Suprapubic skin (tissue), 4 donors: ENCODE measurements at places on chromosomes 2 and 18. TPM values are rescaled to one million over a fixed set of nuclear protein-coding genes. Genes with fewer than 3 reads are reported as not detected.

- DNase-seq: no peak
Observed at GRCh38 chr18:2114765-2115164, 456.5 kb downstream of the METTL4 start.

DNA sequence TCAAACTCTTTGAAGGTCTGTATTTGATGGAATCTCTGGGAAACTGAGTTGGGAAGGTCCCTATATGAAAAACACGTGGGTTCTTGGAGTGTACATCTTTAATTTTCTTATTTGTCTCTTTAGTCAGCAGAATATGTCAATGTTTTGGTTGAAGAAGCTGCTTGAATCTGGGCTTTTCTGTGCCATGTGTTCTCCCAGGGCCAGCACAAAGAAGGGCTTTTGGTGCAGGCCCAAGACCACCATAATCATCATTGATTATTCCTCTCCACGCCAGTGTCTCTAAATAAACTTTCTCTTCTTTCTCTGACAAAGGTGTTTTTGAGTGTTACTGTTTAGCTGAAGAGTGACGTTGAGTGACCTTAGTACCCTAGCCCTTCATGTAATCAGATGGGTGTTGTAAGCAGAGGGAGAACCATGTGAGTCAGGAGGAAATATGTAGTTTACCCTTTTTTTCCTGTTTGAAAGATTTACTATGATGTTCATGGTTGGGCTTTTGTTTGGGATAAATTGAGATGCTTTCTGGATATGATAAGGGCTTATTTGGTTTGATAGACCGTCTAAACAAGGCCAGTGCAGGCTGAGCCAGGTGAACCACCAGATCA is 11.6 kb upstream of the TNP1 start:
- DNase-seq: no peak

DNA sequence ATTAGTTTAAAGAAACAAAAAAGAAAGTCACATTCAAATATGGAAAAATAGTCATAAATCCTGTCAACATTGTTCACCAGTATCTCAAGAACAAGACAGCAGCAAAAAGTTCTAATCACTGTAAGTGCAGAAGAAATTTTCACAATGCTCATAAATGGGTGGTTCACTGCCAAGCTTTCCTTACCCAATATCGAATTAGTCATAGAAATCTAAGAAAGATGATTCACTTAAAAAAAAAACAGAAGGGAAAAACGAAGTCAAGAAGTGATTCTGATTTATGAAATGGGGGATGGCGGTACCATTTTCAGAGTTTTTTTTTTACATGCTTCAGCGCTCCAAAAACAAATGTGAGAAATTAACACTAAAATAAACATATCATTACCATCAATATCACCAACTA is 156.7 kb downstream of the EXOC6B start:
- DNase-seq: no peak

PROM2 gene
- 166 TPM for total RNA-seq

DNA sequence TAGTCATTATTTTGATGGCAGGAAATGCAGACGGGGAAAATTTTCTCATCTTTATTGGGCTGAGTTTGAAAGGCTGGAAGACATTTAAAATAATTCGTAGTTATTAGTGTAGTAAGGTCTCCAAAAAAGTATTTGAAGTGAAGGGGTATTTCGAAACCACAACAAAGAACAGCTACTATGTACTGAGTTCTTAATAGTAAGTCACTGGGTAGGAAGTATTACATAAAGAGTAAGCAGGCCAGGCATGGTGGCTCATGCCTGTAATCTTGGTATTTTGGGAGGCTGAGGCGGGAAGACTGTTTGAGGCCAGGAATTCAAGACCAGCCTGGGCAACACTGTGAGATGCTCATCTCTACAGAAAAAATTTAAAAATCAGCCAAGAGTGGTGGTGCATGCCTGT is 113.6 kb downstream of the MEP1B start:
- DNase-seq: no peak

DNA sequence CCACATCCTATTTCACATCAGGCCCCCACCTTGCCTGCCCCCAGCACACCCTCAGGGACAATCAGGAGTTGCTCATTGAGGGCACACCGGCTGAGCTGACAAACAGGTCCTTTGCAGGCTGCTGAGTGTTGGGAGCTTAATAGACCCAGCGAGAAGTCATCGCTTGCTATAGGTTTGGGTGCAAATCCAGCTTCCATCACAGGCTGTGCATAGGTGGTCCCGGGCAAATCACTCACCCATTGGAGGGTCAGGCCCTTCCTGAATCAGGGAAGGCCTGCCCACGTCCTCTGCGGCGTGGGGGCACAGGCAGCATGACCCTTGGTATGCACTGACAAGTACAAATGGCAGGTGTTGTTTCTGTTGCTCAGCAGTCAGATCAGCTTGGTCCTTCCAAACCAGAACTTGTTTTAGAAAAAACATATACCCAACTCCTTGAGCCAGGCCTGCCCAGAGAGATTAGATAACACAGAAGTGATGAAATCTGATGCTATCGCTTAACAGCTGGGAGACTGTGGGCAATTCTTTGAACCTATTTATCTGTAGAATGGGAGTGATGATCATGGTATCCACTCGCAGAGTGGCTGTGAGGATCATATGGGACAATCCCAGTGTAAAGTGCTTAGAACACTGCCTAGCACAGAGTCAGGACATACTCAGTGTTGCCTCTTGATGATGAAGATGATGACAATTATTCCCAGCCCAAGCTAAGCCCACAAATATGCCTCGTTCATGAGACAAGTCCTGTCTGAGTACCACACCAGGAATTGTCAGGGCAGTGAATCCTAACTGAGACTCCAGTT is 34.9 kb downstream of the SMAD7 start:
- DNase-seq: no peak

TNFAIP6 gene
- total RNA-seq: not detected

GRCh38 chr2:38528008-38528442 is 74.7 kb downstream of the HNRNPLL start:
- peak; percentile 65 for DNase-seq

SATB2 gene
- total RNA-seq: 12.1 TPM

DNA sequence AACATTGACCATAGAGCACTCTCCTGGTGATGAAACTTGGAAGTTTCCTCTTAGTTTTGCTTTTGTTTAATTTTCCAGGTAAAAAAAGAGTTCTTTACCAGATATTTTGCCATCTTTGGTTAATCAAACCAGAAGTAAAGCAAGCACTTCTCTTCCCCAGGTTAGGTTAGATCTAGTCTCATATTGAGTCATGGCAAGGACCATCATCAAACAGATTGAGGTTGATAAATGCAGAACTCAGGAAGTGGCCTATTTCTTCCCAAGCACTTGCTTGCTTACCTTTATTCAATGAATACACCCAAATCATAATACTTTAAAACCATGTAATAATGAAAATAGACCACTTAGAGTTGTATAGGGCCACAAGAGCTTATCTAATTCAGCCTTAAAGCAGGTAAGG is 23.4 kb downstream of the DNAH6 start:
- no peak for DNase-seq

DNA sequence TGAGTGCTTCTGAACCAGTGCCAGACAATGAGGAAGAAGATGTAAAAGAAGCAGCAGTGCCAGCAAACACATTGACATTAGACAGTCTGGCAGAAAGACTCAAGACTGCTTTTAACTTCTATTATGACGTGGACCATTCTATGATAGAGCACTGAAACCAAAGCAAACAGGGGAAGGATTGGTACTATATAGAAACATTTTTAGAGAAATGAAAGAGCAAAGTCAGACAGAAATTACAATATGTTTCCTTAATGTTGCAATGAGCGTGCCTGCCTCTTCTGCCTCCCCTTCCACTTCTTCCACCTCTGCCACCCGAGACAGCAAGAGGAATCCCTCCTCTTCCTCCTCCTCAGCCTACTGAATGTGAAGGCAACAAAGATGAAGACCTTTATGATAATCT is 39.7 kb downstream of the DHX57 start:
- no peak for DNase-seq

GRCh38 chr2:42385225-42385624 is 24.2 kb upstream of the COX7A2L start:
- no peak for DNase-seq

DNA sequence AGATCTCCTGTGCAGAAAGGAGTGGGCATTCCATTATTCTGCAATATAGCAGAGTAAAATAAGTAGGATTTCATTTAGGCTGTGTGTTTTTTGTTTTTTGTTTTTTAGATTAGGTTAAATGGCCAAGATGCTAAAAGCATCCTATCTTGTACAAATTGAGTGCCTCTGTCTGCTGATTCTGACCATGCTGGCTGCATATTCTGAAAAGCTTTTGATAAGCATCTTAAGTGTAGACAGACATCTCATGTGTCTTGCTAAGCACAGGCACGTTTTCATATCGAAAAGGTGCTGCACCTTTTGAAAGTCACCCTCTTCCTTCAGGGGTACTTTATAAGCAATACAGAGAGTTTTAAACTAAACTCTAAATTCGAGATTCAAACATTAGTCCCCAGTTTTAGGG is 74.0 kb upstream of the BCL11A start:
- DNase-seq: no peak

KLF11 gene
- 81.6 TPM for total RNA-seq

FBXO15 gene
- total RNA-seq: 0.80 TPM

CCT4 gene
- total RNA-seq: 76.7 TPM
